ENCODE measurements at places on chromosomes 1 and 21.
A peak's percentile ranks its signal among the peaks of the same experiment; 100 is the strongest.

GRCh38 chr1:216140730-216141524, 282.3 kb downstream of the USH2A start:
- peak; percentile 95 for DNase-seq
- no peaks in the 10 kb centered on the region for H3K27me3 ChIP-seq
- peak overlapping the region; percentile 97 for H3K27ac ChIP-seq
- H3K36me3 ChIP-seq: no peaks in the 10 kb centered on the region
- H3K4me1 ChIP-seq: peaks cover 46% of the 10 kb centered on the region

DNA sequence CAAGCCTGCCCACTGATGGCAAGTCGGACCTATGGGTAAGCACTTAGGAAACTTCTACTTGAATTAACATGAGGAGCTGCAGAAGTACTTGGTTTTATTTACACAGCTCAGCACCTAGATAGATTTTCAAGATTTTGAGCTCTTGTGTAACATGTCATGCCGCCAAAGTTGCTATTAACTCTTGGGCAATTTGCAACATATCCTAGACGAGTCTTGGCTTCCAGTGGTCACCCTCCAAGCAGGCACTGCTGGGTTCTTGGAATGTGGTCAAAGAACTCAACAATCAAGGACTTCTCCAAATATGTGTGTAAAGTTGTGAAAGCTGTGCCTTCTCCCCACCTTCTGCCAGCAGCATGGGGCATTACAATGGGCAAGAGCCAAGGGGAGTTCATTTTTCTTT, 17.8 kb upstream of the GUCA2B start:
- H3K27me3 ChIP-seq: no peaks in the 10 kb centered on the region
- no peak overlapping the region for H3K4me3 ChIP-seq
- H3K4me1 ChIP-seq: no peaks in the 10 kb centered on the region
- no peak for DNase-seq
- no peak overlapping the region for H3K27ac ChIP-seq

DNA sequence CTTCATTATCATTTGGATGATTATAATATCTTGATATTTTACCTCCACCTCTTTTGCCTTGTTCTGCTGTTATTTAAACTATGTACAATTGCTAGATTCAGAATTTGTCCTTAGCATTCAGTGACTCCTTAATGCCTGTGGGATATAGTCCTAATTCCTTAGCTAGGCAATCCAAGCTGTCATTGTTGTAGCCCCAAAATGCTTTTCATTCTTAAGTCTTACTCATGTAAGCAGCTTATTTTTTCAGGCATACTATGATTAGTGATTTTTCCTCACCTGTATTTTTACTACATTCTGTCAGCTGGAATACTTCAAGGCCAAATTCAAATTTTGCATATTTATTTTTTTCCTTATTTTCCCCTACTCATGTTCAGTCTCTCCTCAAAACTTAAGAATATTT, 13.4 kb downstream of the PKN2 start:
- DNase-seq: no peak
- no peaks in the 10 kb centered on the region for H3K36me3 ChIP-seq
- H3K4me1 ChIP-seq: peaks cover 16% of the 10 kb centered on the region
- H3K27me3 ChIP-seq: no peaks in the 10 kb centered on the region

- peaks cover 49% of the 10 kb centered on the region for H3K4me1 ChIP-seq
- no peak for DNase-seq
- H3K36me3 ChIP-seq: no peaks in the 10 kb centered on the region
- no peak overlapping the region for H3K27ac ChIP-seq
These were observed 57.5 kb downstream of the ENAH start for GRCh38 chr1:225595452-225595851.

DNA sequence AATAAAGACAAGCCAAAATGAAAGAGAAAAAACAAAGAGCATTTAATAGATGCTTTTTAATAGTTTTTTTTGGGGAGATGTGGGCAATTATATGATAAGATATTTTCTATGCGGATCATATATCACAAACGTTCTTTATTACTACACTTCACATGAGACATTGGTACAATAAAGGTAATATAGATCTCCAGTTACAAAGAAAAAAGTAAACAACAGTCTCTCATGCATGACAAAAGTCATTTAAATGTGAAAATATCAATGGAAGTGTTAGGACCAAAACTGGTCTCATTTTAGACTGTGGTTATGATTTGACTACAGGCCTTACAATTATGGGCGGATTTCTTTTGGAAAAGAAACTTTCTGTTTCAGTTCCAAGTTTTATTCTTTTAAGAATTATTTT, 687.0 kb downstream of the ADGRL2 start:
- no peak overlapping the region for H3K4me3 ChIP-seq
- H3K27me3 ChIP-seq: no peaks in the 10 kb centered on the region
- H3K4me1 ChIP-seq: peaks cover 11% of the 10 kb centered on the region
- no peak for DNase-seq

DNA sequence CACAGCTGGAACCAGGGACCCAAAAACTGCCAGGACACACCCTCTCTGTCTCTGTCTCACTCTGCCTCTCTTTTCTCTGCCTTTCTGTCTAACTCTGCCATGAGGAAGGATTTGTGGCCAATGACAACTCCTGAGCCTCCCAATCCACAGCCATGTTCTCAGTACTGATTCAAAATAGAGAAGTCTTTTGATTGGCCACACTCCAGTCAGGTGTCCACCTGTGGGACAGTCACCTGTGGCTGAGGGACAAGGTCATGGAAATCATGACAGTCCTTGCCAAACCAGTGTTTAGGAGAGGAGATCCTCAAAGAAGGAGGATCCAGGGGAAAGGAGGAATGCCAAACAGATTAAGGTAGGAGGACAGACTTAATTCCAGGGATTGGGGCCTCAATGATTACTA, 15.8 kb downstream of the TINAGL1 start:
- no peaks in the 10 kb centered on the region for H3K36me3 ChIP-seq
- no peak for DNase-seq
- no peak overlapping the region for H3K4me3 ChIP-seq
- no peak overlapping the region for H3K27ac ChIP-seq

- no peak overlapping the region for H3K4me3 ChIP-seq
- H3K4me1 ChIP-seq: no peaks in the 10 kb centered on the region
- H3K36me3 ChIP-seq: no peaks in the 10 kb centered on the region
- no peak overlapping the region for H3K27ac ChIP-seq
These were observed 68.6 kb upstream of the ANGPTL1 start for GRCh38 chr1:178939338-178940067.

GRCh38 chr1:15937146-15937545, 38.8 kb downstream of the ZBTB17 start:
- DNase-seq: no peak
- H3K27ac ChIP-seq: peak overlapping the region; percentile 61
- no peaks in the 10 kb centered on the region for H3K27me3 ChIP-seq
- H3K4me3 ChIP-seq: no peak overlapping the region

- DNase-seq: no peak
- H3K36me3 ChIP-seq: no peaks in the 10 kb centered on the region
- H3K4me3 ChIP-seq: no peak overlapping the region
These were observed 341.5 kb downstream of the VAV3 start for GRCh38 chr1:107623431-107623830.

GRCh38 chr1:44481701-44482100, 76.6 kb downstream of the RNF220 start:
- no peaks in the 10 kb centered on the region for H3K36me3 ChIP-seq
- DNase-seq: no peak
- no peaks in the 10 kb centered on the region for H3K27me3 ChIP-seq
- no peak overlapping the region for H3K27ac ChIP-seq
- H3K4me1 ChIP-seq: peaks cover 18% of the 10 kb centered on the region

DNA sequence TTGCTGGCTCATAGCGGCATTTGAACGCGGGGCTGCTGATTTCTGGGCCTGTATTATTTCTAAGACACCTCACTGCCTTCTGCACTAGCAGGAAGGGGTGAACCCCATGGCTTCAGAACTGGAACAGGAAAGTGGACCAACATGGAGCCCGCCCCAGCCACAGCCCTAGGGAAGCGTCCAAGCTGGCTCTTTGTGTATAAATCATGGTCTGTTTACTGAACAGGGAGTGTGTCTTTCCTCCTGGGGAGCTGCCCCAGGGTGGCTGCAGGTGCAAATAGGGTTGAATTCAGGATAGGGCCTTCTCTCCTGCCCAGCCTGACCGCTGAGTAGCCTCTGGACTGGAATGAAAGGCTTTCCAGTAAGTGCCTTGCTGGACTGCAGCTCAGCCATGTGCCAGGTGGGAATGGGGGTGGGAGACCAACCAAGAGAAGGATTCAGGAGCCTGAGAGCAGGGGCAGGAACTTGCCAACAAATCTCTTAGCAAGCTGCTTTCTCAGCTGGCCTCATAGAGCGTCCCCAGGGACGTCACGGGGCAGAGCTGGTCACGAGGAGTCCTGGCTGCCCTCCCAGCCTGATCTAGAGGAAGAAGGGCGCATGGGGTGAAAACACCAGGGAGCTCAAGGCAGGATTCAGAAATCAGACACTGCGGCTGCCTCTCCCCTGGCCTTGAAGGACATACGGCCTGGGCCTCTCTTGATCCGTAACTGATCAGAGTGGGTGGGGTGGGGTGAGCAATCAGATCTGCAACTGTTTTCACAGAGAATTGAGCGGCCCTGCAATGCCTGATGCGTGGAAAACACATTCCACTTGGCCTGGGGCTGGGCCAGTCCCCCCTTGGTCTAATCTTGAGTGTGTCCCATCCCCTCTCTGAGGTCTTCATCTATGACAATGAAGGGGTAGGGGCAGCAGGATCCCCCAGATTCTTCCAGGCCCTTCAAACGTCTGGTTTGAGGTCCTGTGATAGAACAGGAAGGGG, 56.5 kb upstream of the SELENON start:
- H3K36me3 ChIP-seq: no peaks in the 10 kb centered on the region
- H3K27me3 ChIP-seq: no peaks in the 10 kb centered on the region
- H3K4me3 ChIP-seq: no peak overlapping the region
- H3K4me1 ChIP-seq: no peaks in the 10 kb centered on the region
- DNase-seq: no peak

DNA sequence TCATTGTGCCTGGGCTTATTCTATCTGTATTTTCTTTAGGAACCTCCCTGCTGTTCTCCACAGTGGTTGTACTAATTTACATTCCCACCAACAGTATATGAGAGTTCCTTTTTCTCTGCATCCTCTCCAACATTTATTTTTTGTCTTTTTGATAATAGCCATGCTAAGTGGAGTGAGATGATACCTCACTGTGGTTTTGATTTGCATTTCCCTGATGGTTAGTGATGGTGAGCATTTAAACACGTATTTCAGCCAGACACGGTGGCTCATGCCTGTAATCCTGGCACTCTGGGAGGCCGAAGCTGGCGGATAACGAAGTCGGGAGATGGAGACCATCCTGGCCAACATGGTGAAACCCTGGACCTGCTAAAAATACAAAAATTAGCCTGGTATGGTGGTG, 57.9 kb downstream of the SLAMF6 start:
- H3K36me3 ChIP-seq: no peaks in the 10 kb centered on the region
- H3K27me3 ChIP-seq: no peaks in the 10 kb centered on the region
- H3K27ac ChIP-seq: no peak overlapping the region
- no peaks in the 10 kb centered on the region for H3K4me1 ChIP-seq
- DNase-seq: peak; percentile 25

DNA sequence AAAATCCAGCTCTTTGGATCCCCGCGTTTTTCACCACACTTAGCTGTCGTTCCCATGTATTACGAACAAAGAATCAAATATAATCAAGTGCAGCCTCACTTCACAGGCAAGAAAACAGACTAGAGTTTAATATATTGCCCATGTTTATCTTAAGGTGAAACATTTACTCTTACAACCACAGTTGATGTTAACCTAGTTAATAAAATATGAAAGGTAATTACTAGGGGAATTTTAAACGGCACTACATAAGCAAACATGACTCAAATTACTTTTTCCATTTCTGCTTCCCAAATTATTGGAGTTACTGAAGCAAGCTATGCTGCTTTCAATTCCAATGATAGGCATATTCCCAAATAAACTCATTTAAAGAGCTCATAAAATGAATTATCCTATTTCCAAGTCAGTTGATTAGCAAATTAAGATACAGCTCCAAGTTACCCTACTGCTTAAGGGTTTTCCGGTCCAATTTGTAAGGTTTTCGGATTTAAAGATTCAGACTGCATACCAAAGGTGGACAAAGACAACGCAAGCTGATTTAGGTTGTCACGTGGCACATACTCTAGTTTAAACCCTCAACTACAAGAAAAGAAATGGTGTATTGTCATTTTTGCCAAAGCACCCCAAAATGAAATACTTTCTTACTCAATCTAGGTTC, 5.9 kb downstream of the COX20 start:
- H3K4me1 ChIP-seq: peaks cover 15% of the 10 kb centered on the region
- H3K4me3 ChIP-seq: no peak overlapping the region
- no peak for DNase-seq

- no peaks in the 10 kb centered on the region for H3K4me1 ChIP-seq
- H3K36me3 ChIP-seq: no peaks in the 10 kb centered on the region
- H3K4me3 ChIP-seq: no peak overlapping the region
- no peak overlapping the region for H3K27ac ChIP-seq
- no peak for DNase-seq
- peaks cover 28% of the 10 kb centered on the region for H3K27me3 ChIP-seq
These were observed 60.1 kb downstream of the KCNK1 start for GRCh38 chr1:233673947-233674431.

DNA sequence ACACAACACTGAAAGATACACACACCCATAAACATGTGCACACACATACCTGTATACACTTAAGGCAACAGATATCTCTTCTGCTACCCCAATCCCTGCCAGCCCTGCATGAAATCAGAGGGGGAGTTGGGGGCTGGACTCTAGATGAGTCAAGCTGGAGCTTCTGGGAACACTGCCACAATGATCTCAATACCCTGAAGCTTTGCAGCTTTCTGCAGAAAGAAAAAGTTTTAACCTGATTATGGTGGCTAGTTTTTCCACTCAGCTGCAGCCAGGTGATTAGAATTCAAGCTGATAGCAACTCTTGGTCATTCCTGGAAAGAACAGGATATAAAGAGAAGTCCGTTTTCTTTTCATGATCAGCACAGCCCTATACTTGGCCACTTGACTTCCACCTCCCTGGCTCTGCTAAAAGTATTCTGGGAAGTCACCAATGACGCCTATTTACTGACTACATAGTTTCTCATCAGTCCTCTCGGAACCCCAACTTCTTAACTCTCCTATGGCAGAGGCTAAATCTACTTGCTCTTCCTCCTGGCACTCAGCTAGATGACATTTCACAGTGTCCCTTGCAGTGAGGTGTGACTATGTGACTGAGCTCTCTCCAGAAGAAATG, 20.7 kb upstream of the DNASE2B start:
- H3K4me1 ChIP-seq: no peaks in the 10 kb centered on the region
- no peaks in the 10 kb centered on the region for H3K36me3 ChIP-seq
- no peak for DNase-seq
- no peak overlapping the region for H3K4me3 ChIP-seq
- H3K27me3 ChIP-seq: no peaks in the 10 kb centered on the region

- no peaks in the 10 kb centered on the region for H3K27me3 ChIP-seq
- no peak for DNase-seq
- no peak overlapping the region for H3K4me3 ChIP-seq
- H3K36me3 ChIP-seq: no peaks in the 10 kb centered on the region
These were observed 64.5 kb upstream of the USP24 start for GRCh38 chr1:55279627-55280026.

DNA sequence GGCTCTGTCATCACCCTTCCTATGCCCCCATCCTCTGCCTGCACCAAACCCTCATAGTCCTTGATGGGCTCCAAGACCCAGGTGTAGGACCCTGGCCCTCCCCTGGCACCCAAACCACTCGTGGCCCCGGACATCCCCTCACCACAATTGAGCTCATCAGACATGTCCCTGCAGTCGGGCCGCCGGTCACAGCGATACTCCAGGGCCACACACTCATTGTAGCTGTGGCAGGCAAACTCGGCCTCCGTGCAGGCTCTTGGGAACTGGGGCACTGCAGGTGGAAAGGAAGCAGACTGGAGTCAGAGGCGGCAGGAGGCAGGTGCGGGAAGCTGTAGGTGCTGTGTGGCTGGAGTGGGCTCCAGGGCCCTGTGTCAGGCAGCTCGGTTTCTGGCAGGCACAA, 49.3 kb downstream of the HSPG2 start:
- no peaks in the 10 kb centered on the region for H3K27me3 ChIP-seq
- no peak overlapping the region for H3K27ac ChIP-seq
- DNase-seq: no peak
- no peaks in the 10 kb centered on the region for H3K4me1 ChIP-seq
- no peak overlapping the region for H3K4me3 ChIP-seq
